ENCODE measurements at places on chromosomes 4 and X. TPM values are rescaled to one million over a fixed set of nuclear protein-coding genes. Genes with fewer than 3 reads are reported as not detected.

- no peak overlapping the region for H3K27ac ChIP-seq
- no peaks in the 10 kb centered on the region for H3K27me3 ChIP-seq
- DNase-seq: no peak
- H3K4me3 ChIP-seq: no peak overlapping the region
Measured at GRCh38 chr4:48604041-48604440, 114.0 kb downstream of the ZAR1 start.

CFAP47 gene
- total RNA-seq: 0.22 TPM

GRCh38 chr4:20370274-20370673 is 118.6 kb downstream of the SLIT2 start:
- no peak for DNase-seq
- no peak overlapping the region for H3K4me3 ChIP-seq
- no peaks in the 10 kb centered on the region for H3K27me3 ChIP-seq
- no peaks in the 10 kb centered on the region for H3K4me1 ChIP-seq

DNA sequence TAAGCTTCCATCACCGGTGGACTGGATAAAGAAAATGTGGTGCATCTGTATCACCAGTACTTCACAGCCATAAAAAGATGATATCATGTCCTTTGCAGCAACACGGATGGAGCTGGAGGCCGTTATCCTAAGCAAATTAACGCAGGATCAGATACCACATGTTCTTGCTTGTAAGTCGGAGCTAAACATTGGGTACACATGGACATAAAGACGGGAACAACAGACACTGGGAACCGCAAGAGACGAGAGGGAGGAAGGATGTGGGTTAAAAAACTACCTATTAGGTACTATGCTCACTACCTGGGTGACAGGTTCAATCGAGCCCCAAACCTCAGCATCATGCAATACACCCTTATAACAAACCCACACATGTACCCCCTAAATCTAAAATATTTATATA is 16.3 kb upstream of the IDS start:
- H3K4me3 ChIP-seq: no peak overlapping the region
- peaks cover 25% of the 10 kb centered on the region for H3K4me1 ChIP-seq
- H3K36me3 ChIP-seq: no peaks in the 10 kb centered on the region
- H3K27me3 ChIP-seq: no peaks in the 10 kb centered on the region
- no peak for DNase-seq
- no peak overlapping the region for H3K27ac ChIP-seq

DNA sequence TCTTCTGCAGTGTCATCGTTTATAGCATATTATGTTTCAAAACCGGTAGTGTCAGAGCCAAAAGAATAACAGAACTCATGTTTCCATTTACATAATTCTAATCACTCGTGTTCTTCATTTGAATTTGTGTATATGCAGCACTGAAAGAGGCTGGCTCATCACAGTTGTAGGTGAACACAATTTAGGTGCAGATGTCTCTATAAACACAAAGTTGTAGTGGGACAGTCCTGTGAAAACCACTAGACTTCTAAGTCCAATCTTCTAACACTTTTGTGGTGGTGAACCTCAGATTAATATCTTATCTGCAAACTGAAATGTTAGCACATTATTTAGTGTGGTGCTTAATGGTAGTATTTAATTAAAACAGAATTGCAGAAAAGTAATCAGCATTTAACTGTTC is 872.4 kb downstream of the C4orf33 start:
- DNase-seq: no peak
- no peaks in the 10 kb centered on the region for H3K4me1 ChIP-seq
- H3K27me3 ChIP-seq: no peaks in the 10 kb centered on the region
- no peak overlapping the region for H3K27ac ChIP-seq

- H3K36me3 ChIP-seq: no peaks in the 10 kb centered on the region
- H3K4me3 ChIP-seq: no peak overlapping the region
Measured at GRCh38 chr4:156638334-156638733, 333.3 kb downstream of the PDGFC start.

ADRA2C gene
- not detected for total RNA-seq

DNA sequence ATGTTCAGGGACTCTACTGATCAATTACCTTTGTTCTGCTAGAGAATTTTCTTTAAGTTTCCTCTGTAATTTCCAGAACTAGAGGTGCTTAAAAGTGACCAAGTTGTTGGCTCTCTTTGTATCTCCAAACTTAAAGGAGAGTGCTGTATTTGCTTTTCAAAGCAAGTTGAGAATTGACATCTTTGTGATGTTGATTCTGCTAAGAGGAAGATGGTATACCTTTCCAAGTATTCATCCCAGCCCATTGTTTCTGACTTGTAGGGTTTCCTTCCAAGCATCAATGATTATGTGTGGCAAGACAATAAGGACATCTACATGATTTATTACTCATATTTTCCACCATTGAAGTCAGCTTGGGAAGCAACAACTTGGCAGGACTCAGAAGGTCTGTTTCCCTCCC is 190.6 kb downstream of the GC start:
- no peaks in the 10 kb centered on the region for H3K27me3 ChIP-seq
- no peaks in the 10 kb centered on the region for H3K36me3 ChIP-seq
- no peak overlapping the region for H3K27ac ChIP-seq
- H3K4me3 ChIP-seq: no peak overlapping the region
- H3K4me1 ChIP-seq: no peaks in the 10 kb centered on the region

SMARCA1 gene
- total RNA-seq: not detected

HTR2C gene
- not detected for total RNA-seq
